K562 (cell line): ENCODE measurements at places on chromosomes 7 and 10.
A peak's percentile ranks its signal among the peaks of the same experiment; 100 is the strongest.

DNA sequence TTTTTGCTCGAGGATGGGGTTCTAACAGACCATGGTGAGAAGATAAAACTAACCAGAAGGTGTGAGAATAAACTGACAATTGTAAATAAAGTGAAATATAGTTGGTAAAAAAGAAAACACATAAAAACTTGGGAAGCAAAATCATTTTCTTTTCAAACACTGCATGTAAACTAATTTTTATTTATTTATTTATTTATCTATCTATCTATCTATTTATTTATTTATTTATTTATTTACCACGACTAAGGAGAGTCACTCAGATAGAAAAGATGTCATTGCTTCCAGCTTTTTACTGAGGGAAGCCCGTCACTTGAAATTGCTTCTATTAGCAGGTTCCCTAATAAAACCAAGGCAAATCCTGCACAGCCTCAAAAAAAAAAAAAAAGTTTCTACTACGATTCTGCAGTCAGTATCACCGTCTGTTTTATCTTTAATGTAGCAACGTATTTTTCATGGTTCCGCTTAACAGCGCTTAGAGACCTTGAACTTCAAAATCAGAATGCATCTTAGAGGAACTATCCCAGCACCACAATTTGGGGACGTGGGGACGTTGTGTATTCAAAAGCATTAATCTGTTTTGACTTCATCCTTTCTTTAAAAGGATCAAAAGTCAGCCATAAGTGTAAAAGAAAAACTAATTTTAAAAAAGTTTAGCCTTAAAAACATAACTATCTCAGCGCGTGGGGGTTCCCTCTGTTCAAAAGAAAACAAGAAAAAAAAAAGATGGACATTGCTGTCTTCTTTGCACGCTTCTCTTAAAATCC is 33.3 kb upstream of the EBLN1 start:
- DNase-seq: no peak

DNA sequence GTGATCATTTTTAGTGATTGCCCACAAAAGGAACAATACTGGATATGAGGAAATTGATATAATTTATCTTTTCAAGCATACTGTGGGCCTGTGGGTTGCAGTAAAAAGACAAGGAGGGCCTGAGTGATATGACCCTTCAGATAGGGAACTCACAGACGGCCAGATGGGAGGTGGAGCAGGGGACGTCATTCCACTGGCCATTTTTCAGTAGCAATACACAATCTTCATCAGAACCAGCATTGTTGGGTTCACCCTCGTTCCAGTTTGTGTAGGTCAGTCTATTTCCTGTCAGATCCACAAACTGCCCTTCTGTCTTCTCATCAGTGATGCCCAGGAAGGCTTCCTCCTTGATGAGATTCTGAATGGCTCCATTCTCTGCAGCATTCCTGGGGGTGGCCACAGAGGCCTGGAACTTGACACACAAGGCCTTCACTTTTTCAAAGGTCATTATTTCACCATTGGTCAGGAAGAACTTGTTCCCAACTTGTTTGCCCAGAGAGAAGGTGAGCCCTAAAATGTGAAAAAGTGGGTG is 4.5 kb downstream of the MBL2 start:
- DNase-seq: no peak

GRCh38 chr7:89994483-89994882 is 159.8 kb upstream of the STEAP1 start:
- no peak for DNase-seq

DNA sequence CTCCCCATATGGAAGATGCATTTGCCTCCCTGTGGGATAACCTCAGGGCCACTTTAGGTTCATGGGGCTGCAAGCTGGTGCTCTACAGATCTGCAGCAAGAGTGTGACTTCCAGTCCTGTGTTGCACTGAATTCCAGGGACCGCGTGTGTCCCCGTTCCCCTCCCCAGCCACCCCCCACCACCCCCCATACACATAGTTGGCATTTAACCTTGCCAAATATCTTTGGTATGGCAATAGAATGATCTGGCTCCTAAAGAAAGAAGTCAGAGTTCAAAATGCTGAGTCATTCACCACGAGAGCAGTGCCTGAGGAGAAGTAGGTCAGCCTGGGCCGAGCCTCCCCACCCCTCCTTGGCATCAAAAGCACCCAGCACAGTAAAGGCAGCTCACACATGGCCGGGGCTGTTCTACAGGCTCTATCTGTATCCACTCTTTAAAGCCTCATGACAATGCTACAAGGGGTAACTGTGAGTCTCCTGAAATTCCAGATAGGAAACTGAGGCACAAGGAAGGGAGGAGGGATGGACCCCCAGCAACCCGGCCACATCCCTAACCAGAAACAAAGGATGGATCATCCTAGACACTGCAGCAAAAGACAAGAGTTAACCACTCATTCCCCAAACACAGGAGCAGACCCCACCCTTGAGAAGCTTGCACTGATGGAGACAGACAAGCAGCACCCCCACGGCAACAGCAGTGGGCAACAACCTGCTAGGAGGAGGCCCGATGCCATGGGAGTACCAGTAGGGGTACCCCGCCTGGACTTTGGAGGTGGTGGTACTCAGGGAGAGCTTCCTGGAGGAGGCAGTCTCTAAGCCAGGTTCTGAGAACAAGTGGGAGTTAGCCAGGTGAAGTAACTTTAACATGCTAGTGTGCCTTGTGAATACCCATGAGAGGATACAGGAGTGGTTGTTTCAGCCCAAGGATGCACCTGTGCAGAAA is 70.3 kb upstream of the NANOS1 start:
- DNase-seq: peak; percentile 29

- DNase-seq: no peak
Observed at GRCh38 chr10:53570221-53570620, 797.6 kb upstream of the MBL2 start.
